ENCODE measurements at places on chromosomes 11 and 22. TPM values are rescaled to one million over a fixed set of nuclear protein-coding genes. Genes with fewer than 3 reads are reported as not detected.

DNA sequence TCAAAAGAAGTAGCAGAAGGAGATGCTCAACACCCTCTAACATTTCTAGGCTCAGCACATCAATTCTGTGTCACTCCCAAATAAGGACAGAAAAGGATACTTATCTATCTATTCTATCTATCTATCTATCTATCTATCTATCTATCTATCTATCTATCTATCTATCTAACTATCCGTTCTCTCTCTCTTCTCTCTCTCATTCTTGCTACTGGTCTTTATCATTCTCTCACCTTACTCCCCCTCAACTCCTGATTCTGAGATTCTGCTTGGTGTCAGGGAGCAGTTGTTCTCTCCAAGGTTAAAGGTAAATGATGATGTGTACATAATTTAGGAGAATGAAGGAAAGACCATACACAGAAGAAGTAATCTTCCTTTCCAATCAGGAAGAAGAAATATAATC is at the start of gene OR10G6:
OR10G6 (minus strand) TSS at position 43 of the 400 bp plus-strand sequence; CDS start at position 43, 0 bp downstream.
- DNase-seq = no peak

The PEX26 gene
- total RNA-seq = 19.2 TPM

- no peak for DNase-seq
These were observed 454.9 kb upstream of the CADM1 start for GRCh38 chr11:115959081-115959486.

DNA sequence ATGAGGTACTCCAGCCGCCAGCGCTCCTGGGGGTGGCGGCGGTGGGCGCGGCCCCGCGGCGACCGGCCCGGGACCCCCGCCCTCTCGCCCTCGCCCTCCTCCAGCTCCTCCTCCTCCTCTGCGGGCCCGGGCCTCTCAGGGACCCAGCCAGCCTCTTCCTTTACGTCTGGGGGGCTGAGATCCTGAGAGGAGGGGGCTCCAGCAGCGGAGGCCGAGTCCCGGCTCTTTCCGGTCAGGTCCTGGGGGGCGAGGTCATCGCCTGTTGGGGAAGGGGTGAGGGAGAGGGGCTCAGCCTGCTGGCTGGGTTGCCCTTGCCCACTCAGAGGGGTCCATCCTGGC is 4.3 kb downstream of the ZFTA start:
- DNase-seq = no peak

DNA sequence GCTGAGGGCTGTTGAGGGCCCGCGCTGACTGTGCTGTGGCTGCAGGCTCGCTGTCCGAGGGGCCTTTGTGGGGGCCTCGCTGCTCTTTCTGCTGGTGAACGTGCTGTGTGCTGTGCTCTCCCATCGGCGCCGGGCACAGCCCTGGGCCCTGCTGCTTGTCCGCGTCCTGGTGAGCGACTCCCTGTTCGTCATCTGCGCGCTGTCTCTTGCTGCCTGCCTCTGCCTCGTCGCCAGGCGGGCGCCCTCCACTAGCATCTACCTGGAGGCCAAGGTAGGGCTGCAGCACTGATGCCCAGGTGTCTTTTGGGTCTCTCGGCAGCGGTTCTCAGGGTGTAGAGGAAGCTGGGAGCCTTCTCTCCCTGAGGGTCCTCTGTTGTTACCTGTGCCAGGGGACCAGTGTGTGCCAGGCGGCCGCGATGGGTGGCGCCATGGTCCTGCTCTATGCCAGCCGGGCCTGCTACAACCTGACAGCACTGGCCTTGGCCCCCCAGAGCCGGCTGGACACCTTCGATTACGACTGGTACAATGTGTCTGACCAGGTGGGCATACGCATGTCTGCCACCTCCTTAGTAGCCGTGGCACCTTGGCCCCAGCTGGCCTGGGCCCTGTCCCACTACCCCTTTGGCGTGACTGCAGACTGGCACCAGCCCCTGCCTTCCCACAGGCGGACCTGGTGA is 2.2 kb downstream of the GPR137 start:
- DNase-seq = no peak

- no peak for DNase-seq
These were observed 2.0 kb upstream of the KCNJ1 start for GRCh38 chr11:128868841-128869671.
